ENCODE measurements at places on chromosomes 5 and 9.

GRCh38 chr9:90505695-90506094 lies 136.9 kb downstream of the DIRAS2 start:
- DNase-seq, result no peak

DNA sequence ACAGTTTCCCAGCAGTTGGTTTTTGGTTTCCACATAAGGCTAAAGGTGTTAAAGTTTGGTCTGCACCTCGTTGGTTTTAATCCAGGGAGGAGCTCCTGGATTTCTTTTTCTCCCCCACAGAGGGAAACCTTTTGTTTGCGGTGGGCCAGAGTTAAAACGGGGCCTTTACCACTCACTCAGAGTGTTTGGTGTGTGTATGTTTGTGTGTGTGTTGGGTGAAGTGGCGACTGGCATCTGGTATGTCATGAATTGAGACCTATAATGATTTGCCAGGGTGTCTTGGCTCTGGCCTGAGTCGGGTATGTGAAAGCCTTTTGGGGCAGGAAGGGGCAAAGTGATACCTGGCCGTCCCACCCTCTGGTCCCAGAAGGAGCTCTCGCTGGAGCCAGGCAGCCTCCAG lies 30.9 kb downstream of the FAXDC2 start:
- no peak for DNase-seq

DNA sequence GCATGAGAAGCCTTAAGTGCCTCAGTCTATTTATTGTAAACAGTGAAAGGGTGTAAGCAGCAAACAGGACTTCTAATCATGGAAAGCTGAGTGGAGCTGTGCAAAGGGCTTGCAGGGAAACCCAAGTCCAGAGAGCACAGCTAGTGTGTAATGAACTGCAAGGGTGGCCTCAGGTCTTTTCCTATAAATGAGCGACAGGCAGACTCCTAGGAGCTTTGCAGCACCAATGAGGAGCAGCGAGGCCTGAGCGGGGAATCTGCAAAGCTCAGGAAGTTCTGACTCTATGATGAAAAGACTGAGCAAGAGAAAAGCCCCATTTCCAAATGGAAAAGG lies 250.1 kb upstream of the MAP3K1 start:
- DNase-seq, result no peak

DNA sequence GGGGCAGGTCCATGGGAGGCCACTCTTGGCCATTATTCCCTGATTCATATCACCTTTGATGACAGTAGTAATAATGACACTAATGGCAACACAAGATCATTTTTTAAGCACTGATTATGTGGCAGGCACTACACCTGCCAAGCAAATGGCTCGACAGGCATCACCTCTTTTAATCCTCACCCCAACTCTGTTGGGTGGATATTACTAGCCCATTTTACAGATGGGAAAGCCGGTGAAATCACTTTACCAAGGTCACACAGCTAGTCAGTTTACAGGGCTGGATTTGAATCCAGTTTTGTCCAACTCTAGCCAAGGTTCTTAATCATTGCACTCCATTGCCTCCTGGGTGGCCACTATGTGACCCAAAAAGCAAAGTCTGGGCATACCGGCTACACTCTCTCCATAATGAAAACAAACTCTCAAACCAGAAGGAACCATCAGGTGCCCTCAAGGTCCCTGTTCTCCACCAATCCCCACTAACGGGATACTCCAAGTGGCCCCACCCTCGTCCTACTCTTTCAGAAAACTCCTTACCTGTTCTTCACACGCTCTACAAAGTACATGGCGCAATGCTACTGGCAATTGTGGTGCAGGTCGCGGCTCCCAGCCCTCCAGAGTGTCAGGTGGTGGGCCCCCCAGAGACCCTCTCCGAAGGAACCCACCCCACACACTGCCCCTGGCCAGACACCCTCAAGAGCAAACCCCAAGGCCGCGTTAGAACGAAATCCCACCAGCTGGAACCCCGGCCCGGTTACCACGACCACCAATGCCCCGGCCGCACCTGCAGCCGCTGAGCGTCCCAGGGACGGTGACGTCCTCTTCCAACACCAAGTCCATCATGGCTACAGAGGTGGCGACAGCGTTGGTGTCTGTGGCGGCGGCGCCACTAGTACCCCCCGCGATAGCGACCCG lies 572 bp downstream of the CDK5RAP2 start:
- DNase-seq, result no peak

DNA sequence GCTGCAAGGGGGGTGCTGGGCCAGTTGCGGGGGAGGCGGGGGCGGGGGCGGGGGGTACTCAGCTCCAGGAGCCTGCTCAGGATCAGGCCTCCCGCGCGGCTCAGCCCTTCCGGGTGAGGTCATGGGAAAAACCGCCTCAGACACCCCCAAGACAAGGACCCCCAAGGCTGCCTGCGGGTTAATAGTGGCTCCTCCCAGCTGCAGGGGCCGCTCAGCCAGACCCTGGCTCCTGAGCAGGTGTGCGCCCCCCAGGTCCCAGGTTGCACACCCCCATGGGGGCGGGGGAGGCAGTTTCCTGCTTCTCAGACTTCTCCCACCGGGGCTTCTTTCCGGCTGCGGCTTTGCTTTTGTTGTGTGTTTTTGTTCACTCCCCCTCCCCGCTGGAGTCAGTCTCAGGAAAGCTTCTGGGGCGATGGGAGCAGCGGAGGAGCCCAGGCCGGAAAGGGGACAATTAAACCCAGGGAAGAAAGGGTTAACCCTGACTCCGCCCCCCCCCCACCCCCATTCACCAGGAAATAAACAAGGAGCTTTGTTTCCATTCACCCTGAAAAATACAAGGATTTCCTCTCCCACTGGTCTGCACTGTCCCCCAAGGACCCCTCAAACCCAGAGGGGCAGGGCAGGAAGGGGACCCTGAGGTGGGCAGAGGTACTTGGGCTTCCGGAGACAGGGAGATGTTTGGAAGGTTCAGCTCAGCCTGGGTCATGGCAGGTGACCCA lies 42.3 kb upstream of the NOTCH1 start:
- no peak for DNase-seq
